Stimulated activated CD4-positive, alpha-beta T cell treated with anti-CD3 and anti-CD28 coated beads, Interleukin-2, amount 100 ng/mL, for 4 hours (primary cell): ENCODE measurements at places on chromosomes 3 and 15.

GRCh38 chr3:127959873-127960272, 44.8 kb downstream of the KBTBD12 start:
- no peak for DNase-seq

DNA sequence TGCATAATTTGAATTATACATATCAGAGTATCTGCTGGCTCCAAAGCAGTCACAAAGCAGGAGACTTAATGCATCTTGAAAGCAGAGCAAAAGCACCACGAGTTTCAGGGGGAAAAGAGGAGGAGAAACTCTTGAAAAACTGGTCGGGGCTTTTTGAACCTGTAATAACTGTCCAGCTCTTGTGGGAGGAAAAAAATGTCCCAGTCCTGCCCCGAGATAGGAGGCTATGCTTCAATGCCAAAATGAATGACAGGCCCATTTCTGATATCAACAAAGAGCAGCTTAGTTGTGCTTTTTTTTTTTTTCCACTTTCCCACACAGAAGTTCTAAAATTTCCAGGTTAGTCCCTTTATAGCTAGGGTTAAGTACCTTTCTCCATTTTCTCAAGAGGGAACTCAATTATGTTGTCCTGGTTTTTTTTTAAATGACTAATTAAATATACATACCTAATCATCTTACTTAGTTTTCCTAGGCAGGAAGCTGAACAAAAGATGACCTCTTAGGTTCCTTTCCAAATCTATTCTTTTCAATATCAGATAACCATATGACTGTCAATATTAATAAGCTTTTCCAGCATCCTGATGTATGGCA, 120.2 kb downstream of the TFDP2 start:
- no peak for DNase-seq

- DNase-seq: no peak
Observed at GRCh38 chr3:183350164-183350563, 78.3 kb downstream of the MCF2L2 start.

- no peak for DNase-seq
Observed at GRCh38 chr15:81825136-81825535, 220.7 kb downstream of the MEX3B start.

DNA sequence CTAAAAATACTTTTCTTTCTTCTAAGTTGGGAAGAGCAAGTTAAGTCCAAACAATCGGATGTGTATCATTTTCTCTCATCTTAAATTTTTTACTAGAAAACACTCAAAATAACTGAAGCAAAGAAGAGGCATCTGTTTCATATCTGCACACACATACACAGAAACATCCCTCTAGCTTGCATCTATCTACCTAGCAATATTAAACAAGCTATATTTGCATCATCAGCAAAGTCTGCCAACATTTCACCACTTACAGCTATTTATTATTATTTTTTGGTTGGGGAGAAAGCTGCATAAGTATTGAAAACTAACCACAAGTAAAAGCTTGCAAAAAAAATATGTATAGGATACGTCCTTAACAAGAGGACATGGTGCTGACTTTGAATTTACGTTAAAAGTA, 1.9 kb downstream of the GOLIM4 start:
- DNase-seq: no peak

DNA sequence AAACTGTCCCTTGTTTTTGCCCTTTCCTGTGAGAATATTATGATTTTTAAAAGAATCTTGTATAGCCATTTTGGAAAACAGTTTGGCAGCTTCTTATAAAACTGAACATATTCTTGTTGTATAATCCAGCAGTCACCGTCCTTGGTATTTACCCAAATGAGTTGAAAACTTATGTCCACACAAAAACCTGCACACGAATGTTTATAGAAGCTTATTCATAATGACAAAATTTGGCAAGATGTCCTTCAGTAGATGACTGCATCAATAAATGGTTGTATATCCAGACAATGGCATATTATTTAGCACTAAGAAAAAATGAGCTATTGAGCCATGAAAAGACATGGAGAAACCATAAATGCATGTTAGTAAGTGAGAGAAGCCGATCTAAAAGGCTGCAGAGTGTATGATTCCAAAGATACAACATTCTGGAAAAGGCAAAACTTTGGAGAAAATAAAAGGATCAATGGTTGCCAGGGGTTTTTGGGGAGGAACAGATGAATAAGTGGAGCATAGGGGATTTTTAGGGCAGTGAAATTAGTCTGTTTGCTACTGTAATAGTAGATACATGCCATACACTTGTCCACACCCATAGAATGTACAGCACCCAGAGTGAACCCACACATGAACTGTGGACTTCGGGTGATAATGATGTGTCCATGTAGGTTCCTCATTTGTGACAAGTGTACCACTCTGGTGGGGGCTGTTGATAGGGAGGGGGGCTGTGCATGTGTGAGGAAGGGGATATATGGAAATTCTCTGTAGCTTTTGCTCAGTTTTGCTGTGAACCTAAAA, 31.7 kb downstream of the LIMD1 start:
- DNase-seq: no peak

- DNase-seq: no peak
Observed at GRCh38 chr3:188580659-188581058, 426.7 kb downstream of the LPP start.

GRCh38 chr3:179949412-179949811, 87.3 kb downstream of the PEX5L start:
- DNase-seq: no peak

- no peak for DNase-seq
Observed at GRCh38 chr3:72008226-72008996, 223.5 kb upstream of the PROK2 start.

- DNase-seq: no peak
Observed at GRCh38 chr3:157534725-157535161, 31.5 kb upstream of the VEPH1 start.

DNA sequence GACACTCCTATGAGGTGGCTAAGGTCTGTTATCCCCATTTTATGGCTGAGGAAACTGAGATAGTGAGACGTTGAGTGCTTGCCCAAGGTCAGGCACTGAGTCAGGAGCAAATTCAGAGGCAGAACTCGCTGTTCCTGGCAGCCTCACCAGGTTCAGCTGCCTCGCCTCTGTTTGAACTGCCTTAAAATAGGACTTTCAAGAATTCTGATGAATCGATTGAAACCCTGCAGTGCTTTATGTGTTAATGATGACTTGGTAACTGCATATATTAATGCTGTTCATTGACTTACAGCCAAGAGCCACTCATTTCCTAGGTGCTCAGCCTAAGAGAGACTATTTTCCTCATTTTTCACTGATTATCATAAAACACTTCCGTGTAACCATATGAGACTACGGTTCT, 79.5 kb upstream of the BHLHE40 start:
- no peak for DNase-seq

DNA sequence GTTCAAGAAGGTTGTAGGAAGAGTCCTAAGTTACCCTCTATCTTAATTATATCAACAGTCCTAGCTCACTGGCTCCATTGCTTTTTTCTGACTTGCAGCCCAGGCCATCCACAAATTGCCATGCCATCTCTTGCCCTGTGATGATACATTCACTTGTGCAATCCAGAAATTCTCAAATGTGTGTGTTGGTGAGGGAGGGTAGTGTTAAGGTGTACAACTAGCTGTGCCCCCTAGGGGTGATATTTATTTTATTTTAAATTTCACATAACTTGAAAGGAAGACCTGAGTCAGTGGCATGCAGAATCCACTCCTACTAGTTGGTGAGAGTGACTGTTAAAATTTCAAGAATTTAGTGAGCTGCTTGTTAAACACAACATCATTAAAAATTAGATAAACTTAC, 156.1 kb upstream of the ANKRD28 start:
- no peak for DNase-seq

- DNase-seq: no peak
Observed at GRCh38 chr3:72279068-72279604, 494.2 kb upstream of the PROK2 start.

GRCh38 chr3:189121092-189121491, 50.7 kb upstream of the TPRG1 start:
- no peak for DNase-seq

DNA sequence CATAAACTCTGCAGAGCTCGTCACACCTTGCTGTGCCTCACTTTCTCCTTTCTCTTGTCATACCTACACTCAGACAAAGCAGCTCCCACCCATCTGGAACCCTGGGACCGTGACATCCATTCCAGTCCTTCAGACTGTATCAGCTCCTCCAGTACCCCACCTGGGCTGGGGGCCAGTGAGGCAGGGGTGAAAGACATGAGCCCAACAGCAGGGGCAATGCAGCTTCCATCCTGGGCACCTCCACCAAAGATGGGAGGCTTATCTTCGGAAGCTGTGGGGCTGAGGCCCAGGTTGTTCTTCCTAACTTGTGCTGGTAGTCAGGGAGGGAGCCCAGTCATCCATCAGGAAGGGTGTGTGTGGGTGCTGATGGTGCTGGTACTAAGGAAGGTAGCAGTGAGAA, 109.2 kb downstream of the EEFSEC start:
- DNase-seq: no peak

GRCh38 chr15:62063825-62064635, 2.7 kb upstream of the C2CD4A start:
- DNase-seq: no peak

- DNase-seq: no peak
Observed at GRCh38 chr15:68228143-68228970, 1.2 kb downstream of the CLN6 start.

DNA sequence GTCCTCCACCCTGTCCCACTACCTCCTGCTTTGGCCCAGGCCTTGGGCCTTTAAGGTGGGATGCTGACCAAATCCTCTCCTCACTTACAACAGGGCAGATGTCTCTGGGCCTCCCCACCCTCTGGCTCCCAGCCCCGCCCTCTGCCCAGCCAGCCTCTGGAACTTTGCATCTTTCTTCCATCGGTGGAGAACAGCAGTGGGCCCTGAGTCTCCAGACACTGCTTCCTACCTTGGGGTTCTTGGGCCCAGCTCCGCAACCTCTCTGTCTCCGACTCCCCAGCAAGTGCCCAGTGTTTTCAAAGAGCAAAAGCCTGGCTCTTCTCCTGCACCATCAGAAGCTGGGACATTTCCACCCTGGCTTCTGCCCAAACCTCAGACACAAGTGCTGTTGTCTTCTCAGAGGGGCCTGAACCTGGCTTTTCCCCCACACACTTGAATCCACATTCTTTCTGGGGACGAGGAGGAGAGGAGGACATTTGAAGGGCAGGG, 33.1 kb downstream of the MRAS start:
- no peak for DNase-seq

DNA sequence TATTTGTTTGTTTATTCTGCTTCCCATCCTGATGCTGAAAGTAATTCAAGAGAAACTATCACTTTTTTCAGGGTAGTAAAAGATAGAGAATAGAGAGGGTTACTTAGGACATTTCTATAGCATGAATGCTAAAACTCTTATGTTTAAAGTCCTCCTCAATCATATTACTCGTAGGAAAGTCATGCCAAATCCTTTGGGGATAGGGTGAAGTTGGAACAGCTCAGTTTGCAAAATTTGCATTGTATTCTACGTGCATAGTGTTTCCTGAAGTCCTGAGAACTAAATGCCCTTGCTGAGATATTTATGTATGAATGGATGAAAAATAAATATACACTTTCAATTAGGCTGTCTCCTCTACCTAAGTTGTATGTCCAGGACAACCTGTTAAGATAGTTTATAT, 14.6 kb downstream of the PLSCR5 start:
- no peak for DNase-seq
